ENCODE measurements at places on chromosomes 7 and 10.

GRCh38 chr7:75738604-75738974, at the start of gene HIP1:
TSS of gene HIP1 (minus strand) at chr7:75738941. CDS start at chr7:75738920, 21 bp downstream.
- DNase-seq: no peak

DNA sequence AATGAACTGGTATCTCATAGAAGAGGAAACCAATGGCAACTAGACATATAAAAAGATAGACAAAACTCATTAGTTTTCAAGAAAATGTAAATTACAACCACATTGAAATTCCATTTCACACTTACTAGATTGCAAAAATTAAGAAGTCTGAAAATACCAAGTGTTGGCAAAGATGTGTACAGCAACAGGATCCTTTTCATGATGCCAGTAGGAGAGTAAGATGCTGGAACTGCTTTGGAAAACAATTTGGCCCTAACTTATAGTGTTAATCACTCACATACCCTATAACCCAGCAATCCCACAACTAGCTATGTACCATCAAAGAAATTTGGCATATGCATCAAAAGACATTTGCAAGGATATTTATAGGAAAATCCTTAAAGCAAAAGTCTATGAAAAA, 15.5 kb downstream of the REEP3 start:
- no peak for DNase-seq

GRCh38 chr10:75238182-75239095, 2.7 kb upstream of the COMTD1 start:
- no peak for DNase-seq

DNA sequence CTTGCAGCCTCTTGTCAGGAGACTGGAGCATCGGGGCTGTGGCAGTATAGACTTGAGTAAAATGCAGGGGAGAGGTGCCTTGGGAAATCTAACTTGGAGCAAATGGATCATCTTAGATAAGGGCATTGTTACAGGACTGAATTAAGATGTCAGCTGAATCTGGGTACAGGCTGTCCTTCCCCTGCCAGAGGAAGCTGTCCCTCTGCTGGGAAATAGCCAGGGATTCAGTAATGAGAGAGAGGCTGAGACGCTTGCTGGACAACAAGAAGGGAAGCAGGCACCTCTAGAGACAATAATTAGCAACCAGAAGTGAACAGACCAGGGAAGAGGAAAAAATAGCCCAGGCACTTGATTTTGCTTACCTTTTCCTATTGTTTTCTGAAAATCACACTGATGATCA, 20.7 kb upstream of the RAPGEF5 start:
- DNase-seq: no peak

DNA sequence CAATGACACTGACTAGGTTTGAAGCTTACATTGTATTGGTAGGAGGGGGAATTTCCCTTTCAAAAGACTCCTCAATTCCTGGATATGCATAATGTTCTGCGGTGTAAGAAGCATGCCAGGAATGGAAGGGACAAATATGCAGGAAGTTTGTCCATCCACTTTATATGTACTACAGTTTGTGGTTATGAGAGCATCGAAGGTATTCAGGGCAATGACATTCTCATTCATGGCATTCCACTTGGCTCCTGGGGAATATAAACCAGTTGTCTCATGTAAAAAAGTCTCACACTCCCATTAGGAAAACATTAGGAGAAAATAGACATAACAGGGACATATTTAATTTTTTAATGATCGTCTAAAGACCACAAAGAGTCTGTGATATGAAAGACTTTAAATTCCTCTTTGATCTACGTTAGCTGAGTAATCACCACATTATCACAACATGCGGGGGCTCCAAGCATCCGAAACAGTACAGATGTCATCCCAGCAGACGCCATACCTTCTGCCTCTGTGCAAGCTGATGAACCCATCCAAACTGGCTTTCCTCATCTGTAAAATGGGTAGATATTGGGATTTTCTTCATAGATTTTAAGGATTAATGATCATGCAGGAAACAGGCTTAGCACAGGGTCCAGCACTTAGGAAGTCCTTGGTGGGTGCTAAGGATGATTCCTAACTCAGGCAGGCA, 675.3 kb downstream of the INHBA start:
- peak; percentile 73 for DNase-seq

- DNase-seq: no peak
These were observed 19.4 kb upstream of the EZH2 start for GRCh38 chr7:148903504-148903903.

- DNase-seq: peak; percentile 45
These were observed 443.2 kb upstream of the SEMA3A start for GRCh38 chr7:84637568-84638338.

- no peak for DNase-seq
These were observed 60.4 kb downstream of the AFAP1L2 start for GRCh38 chr10:114343623-114344505.

- DNase-seq: no peak
These were observed 139.0 kb downstream of the CNTNAP2 start for GRCh38 chr7:146255609-146256008.

DNA sequence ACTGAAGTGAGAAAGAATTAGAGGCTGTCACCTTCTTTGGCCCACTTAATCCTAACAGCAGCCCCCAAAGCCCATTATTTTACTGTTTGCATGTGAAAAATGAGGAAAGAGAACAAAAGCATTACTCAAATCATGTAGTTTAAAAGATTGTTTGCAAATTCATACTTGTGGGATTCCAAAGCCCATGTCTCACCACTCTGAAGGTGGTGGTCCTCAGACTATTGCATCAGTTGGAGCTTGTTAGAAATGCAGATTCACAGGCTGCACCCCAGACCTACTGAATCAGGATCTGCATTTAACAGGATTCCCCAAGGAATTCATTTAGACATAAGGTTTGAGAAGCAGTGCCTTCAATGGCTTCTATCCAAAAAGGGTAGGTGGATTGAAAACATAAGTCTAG, 93.7 kb upstream of the PDE1C start:
- no peak for DNase-seq

GRCh38 chr10:118214776-118215175, 127.3 kb downstream of the FAM204A start:
- no peak for DNase-seq

DNA sequence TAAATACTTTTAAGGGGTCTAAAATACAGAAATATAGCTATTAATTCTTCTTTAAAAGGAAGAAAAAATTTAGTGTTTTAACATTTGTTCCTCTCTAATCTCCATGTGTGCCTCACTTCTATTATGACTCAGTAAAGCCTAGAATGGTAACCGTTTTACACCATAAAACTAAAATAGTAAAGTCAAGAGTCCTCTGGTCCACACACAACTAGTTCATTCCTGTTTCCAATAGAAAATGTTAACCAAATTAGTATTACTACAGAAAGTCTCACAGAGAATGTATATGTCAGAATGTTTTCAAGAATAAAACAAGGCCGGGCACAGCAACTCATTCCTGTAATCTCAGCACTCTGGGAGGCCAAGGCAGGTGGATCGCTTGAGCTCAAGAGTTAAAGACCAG, 55.8 kb downstream of the CNOT4 start:
- DNase-seq: no peak

- peak; percentile 92 for DNase-seq
These were observed 3.2 kb downstream of the MAFK start for GRCh38 chr7:1533547-1534329.

GRCh38 chr7:132545756-132546155, 30.5 kb downstream of the PLXNA4 start:
- DNase-seq: no peak

GRCh38 chr10:123726836-123727235, 60.7 kb downstream of the GPR26 start:
- no peak for DNase-seq

GRCh38 chr10:33306701-33307519, 27.6 kb downstream of the NRP1 start:
- DNase-seq: no peak

GRCh38 chr7:44048031-44048795, 3.7 kb downstream of the DBNL start:
- DNase-seq: no peak

GRCh38 chr7:93442478-93443224, 131.9 kb downstream of the CALCR start:
- DNase-seq: peak; percentile 1

DNA sequence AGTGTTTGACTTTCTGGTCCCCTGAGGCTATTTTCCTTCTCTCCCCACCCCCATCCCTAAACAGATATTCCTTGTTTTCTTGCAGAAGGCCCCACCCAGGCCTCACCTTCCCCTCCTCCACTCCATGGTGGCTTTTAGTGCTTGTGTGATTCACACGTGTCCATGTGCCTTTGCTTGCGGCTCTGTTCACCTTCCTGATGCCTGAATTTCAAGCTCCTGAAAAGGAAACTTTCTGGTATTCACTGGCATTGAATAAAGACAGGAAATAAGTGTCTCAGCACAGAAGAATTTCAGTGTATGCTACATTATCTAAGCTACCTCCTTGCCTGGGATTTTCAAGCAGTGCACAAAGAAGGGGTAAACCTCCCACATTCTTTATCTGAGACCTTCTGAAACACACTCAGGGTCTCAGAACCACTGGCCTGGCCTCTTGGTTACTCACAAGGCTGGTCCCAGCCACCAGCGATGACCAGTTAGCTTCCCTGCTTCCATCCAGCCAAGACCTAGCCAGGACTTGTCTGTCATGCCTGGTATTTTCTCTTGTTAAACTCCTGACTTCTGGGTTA, 17.2 kb upstream of the UBE2H start:
- DNase-seq: peak; percentile 62

DNA sequence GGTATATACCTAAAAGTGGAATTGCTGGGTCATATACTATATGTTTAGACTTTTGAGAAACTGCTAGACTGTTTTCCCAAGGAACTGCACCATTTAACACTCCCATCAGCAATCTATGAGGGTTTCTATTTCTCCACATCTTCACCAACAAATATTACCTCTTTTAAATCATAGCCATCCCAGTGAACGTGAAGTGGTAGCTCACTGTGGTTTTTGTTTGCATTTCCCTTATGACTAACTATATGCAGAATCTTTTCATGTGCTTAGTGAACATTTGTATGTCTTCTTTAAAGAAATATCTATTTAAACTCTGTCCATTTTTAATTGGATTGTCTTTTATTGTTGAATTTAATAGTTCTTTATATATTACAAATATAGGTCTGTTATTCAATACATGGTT, 115.8 kb upstream of the SEC61G start:
- no peak for DNase-seq

DNA sequence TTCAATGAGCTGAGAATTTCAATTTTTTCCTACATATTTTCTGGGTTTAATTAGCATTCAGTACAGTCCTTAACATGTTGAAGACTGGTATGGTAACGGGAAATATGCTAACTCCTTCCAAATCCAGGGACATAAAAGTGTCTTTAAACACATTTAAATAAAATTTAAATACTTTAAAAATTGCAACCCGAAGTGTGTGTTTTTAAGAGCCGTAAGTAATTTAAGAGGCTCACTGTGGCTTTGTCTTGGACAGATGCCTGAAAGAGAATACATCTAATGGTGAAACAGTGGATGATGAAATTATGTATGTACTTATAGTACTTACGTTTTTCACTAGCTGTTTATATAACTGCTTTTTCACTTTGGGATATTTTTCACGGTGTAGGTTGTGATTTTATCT, 687.3 kb upstream of the CELF2 start:
- DNase-seq: no peak

GRCh38 chr7:37287131-37287855, 161.4 kb downstream of the ELMO1 start:
- DNase-seq: no peak

DNA sequence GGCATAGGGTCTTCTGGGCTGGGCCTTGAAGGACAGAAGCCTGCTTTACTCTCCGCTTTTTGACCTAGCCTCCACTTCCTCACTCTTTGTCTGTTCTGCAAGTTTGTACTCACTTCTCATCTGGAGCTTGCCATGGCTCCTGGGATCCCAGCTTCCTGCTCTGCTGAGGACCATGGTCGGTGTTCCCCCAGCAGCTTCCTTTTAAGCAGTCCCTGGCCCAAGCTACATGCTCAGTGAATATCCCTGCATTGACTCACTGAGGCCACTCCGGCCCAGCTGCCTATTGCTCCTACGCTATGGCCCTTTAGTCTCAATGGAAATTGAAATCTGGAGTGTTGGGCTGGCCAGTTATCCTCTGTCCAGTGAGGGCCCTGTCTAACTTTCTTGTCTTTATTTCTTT, 427.7 kb downstream of the RPS24 start:
- DNase-seq: no peak

DNA sequence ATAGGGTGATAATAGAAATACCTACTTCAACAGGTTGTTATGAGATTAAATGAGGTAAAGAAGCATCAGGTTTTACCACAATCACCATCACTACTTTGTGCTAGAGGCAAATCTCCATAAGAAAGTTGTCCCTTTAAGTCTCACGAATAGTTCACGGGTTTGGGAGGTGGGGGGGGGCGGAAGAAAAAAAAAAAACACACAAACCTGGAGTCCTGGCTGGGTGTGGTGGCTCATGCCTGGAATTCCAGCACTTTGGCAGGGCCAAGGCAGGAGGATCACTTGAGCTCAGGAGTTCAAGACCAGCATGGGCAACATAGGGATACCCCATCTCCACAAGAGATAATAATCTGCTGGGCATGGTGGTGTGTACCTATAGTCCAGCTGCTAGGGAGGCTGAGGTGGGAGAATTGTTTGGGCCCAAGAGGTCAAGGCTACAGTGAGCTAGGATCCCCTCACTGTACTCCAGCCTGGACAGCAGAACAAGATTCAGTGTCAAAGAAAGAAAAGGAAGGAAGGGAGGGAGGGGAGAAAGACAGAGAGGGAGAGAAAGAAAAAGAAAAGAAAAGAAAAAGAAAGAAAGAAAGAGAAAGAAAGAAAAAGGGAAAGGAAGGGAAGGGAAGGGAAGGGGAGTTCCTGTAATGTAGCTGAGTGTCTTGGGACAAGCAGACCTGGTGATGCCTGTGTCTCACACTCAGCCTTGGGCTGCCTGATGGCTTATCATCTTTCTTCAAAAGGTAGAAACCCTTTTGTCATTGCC, 231.4 kb downstream of the CREB5 start:
- DNase-seq: no peak

GRCh38 chr7:2008936-2009540, 223.7 kb downstream of the MAD1L1 start:
- no peak for DNase-seq

- DNase-seq: peak; percentile 18
These were observed 67.7 kb downstream of the GPAM start for GRCh38 chr10:112115781-112116385.

DNA sequence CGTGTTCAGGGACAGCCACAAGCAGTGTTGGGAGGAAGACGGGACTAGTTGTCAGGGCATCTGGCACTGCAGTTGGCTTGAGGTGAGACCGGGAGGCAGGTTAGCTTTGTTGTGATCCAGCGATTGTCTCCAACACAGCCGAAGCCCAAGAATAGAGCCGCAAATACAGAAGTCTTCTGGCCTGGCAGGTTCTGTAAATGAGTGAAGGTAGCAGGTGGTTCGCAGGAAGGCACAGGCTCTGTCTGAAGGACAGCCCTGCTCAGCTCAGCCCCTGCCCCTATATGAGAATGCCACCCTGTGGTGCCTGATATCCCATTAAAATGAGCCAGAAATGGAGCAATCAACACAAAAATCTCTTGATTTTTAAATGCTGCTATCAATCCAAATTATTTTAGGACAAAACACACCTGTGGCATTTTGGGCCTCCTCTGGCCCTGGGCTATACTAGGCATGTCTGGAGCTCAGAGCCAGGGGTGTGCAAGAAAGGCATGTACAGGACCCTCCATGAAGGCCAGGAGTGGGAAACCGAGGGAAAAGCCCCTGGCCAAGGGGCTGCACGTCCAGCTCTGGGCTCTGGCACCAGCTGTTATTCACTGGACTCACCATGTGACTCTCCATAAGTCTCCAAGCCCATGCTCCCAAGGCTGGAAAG, 11.2 kb upstream of the C10orf71 start:
- no peak for DNase-seq

- DNase-seq: no peak
These were observed 170.1 kb downstream of the FANK1 start for GRCh38 chr10:126066456-126066855.

- DNase-seq: no peak
These were observed 48.0 kb downstream of the NT5C2 start for GRCh38 chr10:103145046-103145445.
